Ascending aorta (tissue), 2 donors: ENCODE measurements at places on chromosomes 12 and 14.
A peak's percentile ranks its signal among the peaks of the same experiment; 100 is the strongest.

DNA sequence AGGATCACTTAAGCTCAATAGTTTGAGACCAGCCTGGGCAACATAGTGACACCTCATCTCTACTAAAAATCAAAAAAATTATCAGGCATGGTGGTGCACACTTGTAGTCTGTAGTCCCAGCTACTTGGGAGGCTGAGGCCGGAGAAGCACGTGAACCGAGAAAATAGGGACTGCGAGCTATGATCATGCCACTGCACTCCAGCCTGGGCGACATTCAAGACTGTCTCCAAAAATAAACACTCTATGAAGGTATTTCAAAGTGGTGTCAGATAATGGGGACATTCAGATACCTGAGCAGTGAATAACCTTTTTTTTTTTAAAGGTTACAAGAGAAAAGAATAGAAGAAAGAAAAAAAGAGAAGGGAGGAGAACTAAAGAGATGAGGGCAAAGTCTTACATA is 98.1 kb downstream of the MED13L start:
- no peak overlapping the region for H3K4me3 ChIP-seq
- DNase-seq: no peak
- no peak overlapping the region for H3K27ac ChIP-seq
- H3K4me1 ChIP-seq: no peaks in the 10 kb centered on the region
- no peaks in the 10 kb centered on the region for H3K36me3 ChIP-seq

GRCh38 chr14:23537351-23538049 is 14.1 kb downstream of the ZFHX2 start:
- H3K27ac ChIP-seq: no peak overlapping the region
- H3K4me3 ChIP-seq: no peak overlapping the region
- DNase-seq: no peak

- H3K27me3 ChIP-seq: no peaks in the 10 kb centered on the region
- no peak for DNase-seq
- no peak overlapping the region for H3K4me3 ChIP-seq
- H3K4me1 ChIP-seq: peaks cover 2% of the 10 kb centered on the region
- no peak overlapping the region for H3K27ac ChIP-seq
- H3K36me3 ChIP-seq: no peaks in the 10 kb centered on the region
Observed at GRCh38 chr14:99129998-99130397, 142.0 kb downstream of the BCL11B start.

GRCh38 chr12:67433385-67434175 is 164.4 kb downstream of the CAND1 start:
- no peak for DNase-seq
- H3K4me3 ChIP-seq: no peak overlapping the region
- peak overlapping the region; percentile 68 for H3K27ac ChIP-seq
- H3K27me3 ChIP-seq: no peaks in the 10 kb centered on the region

DNA sequence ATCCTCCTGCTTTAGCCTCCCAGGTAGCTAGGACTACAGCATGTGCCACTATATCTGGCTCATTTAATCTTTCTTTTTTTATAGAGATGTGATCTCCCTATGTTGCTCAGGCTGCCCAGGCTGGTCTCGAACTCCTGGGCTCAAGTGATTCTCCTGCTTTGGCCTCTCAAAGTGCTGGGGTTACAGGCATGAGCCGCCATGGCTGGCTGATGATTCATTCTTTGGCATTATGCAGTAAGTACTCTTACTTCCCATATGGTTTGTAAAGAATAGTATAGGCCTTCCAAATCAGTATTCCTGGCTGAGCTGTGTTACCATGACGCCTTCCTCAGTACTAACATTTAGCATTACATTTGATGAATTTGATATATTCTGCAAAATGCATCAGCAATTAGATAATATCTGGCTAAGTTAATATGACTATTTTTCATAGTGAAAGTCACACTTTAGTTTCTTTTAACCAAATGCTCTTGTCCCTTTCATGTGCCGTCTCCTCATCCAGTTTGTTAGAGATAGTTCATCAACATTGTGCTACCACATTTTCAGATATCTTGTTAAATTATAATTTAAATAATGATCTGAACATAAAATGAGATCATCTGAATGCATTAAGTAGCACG is 3.2 kb upstream of the MIA2 start:
- H3K27ac ChIP-seq: no peak overlapping the region
- no peak for DNase-seq
- no peak overlapping the region for H3K4me3 ChIP-seq
- no peaks in the 10 kb centered on the region for H3K36me3 ChIP-seq
- H3K27me3 ChIP-seq: no peaks in the 10 kb centered on the region

- no peak overlapping the region for H3K27ac ChIP-seq
- no peak overlapping the region for H3K4me3 ChIP-seq
- no peaks in the 10 kb centered on the region for H3K4me1 ChIP-seq
- H3K36me3 ChIP-seq: no peaks in the 10 kb centered on the region
- no peak for DNase-seq
- no peaks in the 10 kb centered on the region for H3K27me3 ChIP-seq
Observed at GRCh38 chr12:127172861-127173260, 1094.1 kb upstream of the TMEM132C start.
